ENCODE measurements at places on chromosomes 2 and 18.

GRCh38 chr18:59783138-59783537 lies 85.9 kb upstream of the CCBE1 start:
- DNase-seq = peak; percentile 89

GRCh38 chr2:228239207-228239906 lies 57.9 kb upstream of the SPHKAP start:
- no peak for DNase-seq

DNA sequence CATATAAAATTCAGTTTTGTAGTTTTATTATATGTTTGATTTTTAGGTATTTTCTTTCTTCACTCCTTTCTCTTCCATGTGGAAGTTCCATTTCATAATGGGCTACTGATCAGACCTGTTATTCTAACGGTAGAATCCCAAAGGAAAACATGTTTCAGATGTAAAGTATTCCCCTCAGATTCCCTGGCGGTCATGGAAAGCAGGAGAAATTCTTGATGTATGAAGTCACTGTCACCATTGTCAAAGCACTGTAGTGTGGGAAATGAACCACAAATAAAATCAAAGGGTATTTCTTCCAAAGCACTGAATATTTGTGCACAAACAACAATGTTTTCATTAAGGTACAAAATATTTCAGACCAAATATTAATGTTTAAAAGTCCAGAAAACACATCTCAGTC lies 237.3 kb upstream of the KLHL14 start:
- DNase-seq = peak; percentile 62

GRCh38 chr18:46497129-46497528 lies 159.9 kb downstream of the LOXHD1 start:
- peak; percentile 29 for DNase-seq

DNA sequence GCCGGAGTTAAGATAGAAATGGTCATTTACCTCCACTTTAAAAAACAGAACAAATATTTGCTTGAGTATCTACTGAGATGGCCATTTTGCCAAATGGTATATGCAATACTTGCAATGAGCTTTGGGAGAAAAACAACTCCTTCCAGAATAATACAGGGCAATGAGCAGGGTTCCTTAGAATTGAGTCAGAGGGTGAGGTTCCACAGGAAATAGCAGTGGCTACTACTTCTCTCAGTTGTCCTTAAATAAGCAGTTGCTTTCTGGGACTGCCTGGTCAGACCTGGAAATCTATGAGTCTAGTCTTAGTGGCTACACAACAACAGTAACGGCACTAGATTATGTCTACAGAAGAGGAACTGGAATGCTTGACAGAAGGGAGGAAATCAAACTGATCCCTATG lies 80.9 kb upstream of the CCDC85A start:
- peak; percentile 34 for DNase-seq

DNA sequence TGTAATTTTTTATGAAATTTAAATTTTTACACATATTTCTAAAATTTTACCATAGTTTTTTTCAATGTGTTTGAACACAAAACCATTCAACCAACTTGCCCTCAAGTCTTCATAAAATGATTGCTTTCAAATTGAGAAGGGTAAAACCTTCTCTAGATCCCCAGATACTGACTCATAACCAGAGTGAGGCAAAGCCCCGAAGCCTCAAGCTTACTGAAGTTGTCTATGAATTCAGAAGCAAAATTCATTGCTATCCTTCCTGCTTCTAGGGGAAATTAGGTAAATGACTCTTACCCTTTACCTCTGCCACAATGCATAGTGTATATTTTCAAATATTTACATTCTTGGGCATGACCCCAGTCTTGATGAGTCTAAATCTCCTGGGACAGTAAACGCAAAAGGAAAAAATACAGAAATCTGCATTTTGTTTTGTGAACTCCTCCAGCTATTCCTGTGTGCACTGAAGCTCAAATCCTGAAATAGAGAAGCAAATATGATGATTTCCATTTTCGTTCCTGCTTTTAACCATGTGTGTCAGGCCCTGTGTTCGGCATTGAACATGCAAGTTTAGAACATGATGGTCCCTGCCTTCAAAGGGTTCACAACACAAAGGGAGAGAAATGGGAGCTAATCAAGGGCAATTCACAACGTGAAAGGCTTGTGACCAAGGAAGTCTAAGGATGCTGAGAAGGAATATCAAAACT lies 246.3 kb downstream of the SUCLG1 start:
- DNase-seq = no peak

DNA sequence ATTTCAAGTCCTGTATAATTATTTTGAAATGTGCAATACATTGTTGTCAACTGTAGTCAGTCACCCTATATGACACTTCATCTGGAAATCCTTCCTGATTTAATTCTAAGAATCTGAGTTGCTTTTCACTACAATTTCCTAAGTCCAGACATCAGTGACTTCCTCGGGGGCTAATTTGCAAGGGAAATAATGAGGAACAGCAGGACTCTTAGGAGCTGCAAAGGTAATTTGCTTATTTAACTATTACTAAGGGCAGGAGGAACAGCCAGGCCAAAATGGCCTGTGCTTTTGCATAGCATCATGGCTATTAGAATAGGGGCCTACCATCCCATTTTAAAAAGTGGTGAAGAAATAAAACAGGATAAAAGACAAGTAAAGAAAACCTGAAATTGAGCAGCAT lies 178.8 kb downstream of the MC4R start:
- DNase-seq = no peak

- DNase-seq = no peak
Measured at GRCh38 chr18:77054288-77054605, 78.3 kb downstream of the MBP start.

- no peak for DNase-seq
Measured at GRCh38 chr2:216855605-216856004, 4.3 kb downstream of the TNP1 start.

GRCh38 chr2:96832408-96832753 lies 11.4 kb downstream of the ANKRD23 start:
- no peak for DNase-seq

GRCh38 chr2:65363879-65364666 lies 68.3 kb downstream of the SPRED2 start:
- DNase-seq = no peak

DNA sequence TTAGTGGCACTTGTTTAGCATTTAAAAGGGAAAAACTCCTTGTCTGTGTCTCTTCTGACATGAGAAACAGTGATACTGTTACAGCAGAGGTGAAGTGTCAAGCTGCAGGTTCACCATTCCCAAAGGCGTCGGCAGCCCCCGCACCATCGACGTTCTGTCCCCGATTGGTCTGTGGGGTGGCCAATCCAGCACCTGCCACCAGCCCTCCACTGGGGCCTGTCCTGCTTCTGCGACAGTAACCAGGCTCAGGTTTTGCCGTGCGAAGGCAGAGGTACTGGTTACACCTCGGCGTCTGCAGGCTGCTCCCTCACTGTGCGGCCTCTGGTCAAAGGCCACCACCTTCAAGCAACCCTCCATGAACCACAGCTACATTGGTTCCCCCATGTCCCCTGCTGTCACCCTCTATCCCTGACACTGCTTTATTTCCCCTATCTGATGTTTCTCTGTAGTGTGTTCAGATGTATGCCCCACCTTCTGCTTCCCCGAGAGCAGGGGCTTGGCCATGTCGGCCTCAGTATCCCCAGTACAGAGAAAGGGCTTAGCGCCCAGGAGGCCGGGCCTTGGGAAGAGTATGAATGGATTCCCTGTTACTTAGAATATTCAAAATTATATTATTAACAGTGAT lies 8.6 kb upstream of the ESPNL start:
- DNase-seq = no peak

DNA sequence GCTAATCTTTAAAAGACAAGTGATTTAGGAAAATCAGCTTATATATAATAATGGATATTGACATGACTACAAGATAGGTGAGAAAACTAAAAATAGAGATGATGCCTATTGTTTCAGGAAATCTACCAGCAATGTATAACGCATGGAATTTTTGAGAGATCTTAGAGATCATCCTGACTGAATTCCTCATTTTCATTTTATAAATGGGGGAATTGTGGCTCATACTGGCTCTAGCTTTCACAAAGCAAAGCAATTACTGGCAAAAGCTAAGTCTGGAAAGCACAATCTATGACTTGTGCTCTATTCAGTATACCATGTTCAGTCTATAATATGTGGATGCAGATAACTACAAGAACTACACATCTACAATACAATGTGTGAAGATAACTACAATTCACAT lies 51.9 kb upstream of the FANCL start:
- DNase-seq = no peak

Measured in LHCN-M2 (cell line).